Mammary epithelial cell (primary cell): ENCODE measurements at places on chromosomes 5 and 9. TPM values are rescaled to one million over a fixed set of nuclear protein-coding genes. Genes with fewer than 3 reads are reported as not detected.

C1QTNF2 gene
- 0.28 TPM for polyA plus RNA-seq

PTPN3 gene
- polyA plus RNA-seq: 18.2 TPM

GAS1 gene
- polyA plus RNA-seq: 1.4 TPM

MSMP gene
- polyA plus RNA-seq: not detected

PCDHGA3 gene
- 0.75 TPM for polyA plus RNA-seq

LCN2 gene
- polyA plus RNA-seq: 2.1 TPM

SNCAIP gene
- polyA plus RNA-seq: not detected

PCDHB6 gene
- 0.46 TPM for polyA plus RNA-seq

DNA sequence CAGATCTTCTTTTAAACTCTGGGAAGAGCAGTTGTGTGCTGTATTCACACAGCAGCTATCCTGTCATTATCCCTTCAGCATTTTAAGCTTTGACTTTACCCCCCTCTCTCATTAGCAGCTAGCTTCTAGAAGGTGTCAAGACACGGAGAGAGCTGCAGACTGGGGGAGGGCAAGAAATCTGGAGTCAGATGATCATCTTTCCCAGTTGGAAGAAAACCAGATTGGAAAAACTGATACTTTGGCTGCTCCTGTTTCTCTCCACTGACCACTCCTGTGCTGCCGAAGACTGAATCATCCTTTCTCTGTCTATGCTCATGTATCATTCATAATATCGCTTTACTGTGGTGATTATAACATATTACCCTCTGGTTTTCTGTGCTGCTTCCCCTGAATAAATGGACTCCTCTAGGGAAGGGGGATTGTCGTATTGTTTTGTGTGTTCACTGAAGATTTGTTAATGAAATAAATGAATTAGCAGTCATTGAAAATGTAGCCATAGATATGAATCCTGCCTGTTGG is 75.1 kb downstream of the SH3GL2 start:
- DNase-seq: no peak

DNA sequence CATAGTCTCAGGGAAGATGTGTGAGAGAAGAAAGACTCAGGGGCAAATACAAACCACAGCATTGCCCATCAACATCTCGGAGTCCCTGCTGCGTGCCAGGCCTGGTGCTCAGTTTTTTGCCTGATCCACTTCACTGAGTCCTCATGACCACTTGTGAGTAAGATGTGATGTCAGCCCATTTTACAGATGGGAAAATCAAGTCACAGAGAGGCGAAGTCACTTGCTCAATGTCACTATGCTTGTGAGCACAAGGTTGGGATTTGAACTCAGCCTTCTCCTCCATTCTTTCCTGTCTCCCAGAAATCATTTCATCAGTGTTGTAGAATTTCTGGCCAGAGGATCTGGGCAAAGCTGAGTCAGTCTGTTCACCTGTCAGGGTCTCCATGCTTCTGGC is 34.6 kb upstream of the PSD2 start:
- no peak for DNase-seq

GRCh38 chr5:38670878-38671277 is 114.4 kb upstream of the LIFR start:
- DNase-seq: peak; percentile 22

- DNase-seq: no peak
These were observed 739.5 kb upstream of the GRAMD2B start for GRCh38 chr5:125683669-125684068.

- DNase-seq: no peak
These were observed 152.8 kb upstream of the TAS2R1 start for GRCh38 chr5:9782826-9783560.

GRCh38 chr5:155935723-155936122 is 391.2 kb upstream of the SGCD start:
- no peak for DNase-seq

GRCh38 chr5:169347786-169348185 is 46.8 kb upstream of the SLIT3 start:
- no peak for DNase-seq

GRCh38 chr5:127947941-127948340 is 135.6 kb upstream of the SLC12A2 start:
- no peak for DNase-seq

GRCh38 chr9:92607088-92607487 is 62.8 kb downstream of the IPPK start:
- no peak for DNase-seq

- DNase-seq: peak; percentile 72
These were observed 683.8 kb downstream of the LRRC70 start for GRCh38 chr5:63262185-63262981.

- peak; percentile 82 for DNase-seq
These were observed 30.7 kb downstream of the DHX29 start for GRCh38 chr5:55276771-55277170.

- DNase-seq: no peak
These were observed 342.5 kb upstream of the MPDZ start for GRCh38 chr9:13621872-13622564.

- DNase-seq: no peak
These were observed 48.6 kb upstream of the SH3PXD2B start for GRCh38 chr5:172502969-172503368.

DNA sequence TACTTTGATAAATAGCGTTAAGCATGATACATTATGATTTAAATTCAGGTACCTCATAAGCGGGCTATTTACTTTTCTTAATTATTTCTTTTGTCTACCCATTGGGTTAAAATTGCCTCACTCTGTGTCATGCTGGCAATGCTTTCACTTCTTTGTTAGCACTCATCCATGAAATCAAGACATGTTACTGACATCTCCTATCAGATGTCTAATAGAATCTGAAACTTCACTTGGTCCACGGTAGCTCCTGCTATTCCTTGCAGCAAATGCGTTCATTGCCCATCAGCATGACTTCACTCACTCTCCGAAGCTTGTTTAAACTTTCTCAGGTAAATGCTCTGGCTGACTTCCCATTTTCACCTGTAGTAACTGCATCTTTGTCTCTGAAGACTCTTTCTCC is 193.5 kb upstream of the EDIL3 start:
- no peak for DNase-seq

GRCh38 chr5:1315018-1315708 is 20.3 kb upstream of the TERT start:
- no peak for DNase-seq

DNA sequence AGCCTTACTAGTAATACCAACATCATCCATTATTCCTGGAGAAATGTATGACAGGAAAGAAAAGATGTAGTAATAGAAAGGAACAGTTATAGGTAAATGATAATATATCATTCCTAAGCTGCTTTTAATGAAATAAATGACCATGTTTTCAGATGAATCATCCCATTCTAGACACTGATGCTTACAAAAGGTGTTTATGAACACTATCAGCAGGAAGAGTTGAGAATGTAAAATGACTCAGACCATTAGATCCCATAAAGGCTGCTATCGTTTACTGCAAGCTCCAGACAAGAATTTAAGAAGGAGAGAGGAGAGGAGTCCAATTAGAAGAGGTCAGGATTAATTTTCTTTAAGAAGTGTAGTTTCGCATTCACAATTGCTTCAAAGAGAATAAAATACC is 1033.5 kb downstream of the EFNA5 start:
- no peak for DNase-seq
